ENCODE measurements at places on chromosomes 16 and 17. TPM values are rescaled to one million over a fixed set of nuclear protein-coding genes. Genes with fewer than 3 reads are reported as not detected.

KRTAP4-5 gene
- total RNA-seq, result not detected

CD300LF gene
- 0.41 TPM for total RNA-seq

LRRC36 gene
- total RNA-seq, result 2.4 TPM

CRYBA1 gene
- not detected for total RNA-seq

SRCIN1 gene
- total RNA-seq, result 23.6 TPM

CDH5 gene
- 6.1 TPM for total RNA-seq

KRT33B gene
- total RNA-seq, result not detected

TEX19 gene
- total RNA-seq, result not detected

CCDC144A gene
- 48.5 TPM for total RNA-seq

ITGA3 gene
- total RNA-seq, result 20.0 TPM

JPH3 gene
- total RNA-seq, result 48.1 TPM

SEZ6L2 gene
- 43.2 TPM for total RNA-seq

OR1A1 gene
- not detected for total RNA-seq

MYL11 gene
- total RNA-seq, result not detected

KLHL10 gene
- total RNA-seq, result under 0.01 TPM

MYH1 gene
- not detected for total RNA-seq

NKD1 gene
- 2.4 TPM for total RNA-seq

CACNG3 gene
- 3.3 TPM for total RNA-seq

CDT1 gene
- total RNA-seq, result 1.2 TPM

ZFP3 gene
- total RNA-seq, result 9.4 TPM

EPX gene
- not detected for total RNA-seq

KRTAP1-1 gene
- total RNA-seq, result not detected

CBLN1 gene
- total RNA-seq, result 25.3 TPM

SGSM2 gene
- total RNA-seq, result 57.1 TPM

SLC13A5 gene
- 0.41 TPM for total RNA-seq

HBQ1 gene
- total RNA-seq, result 6.9 TPM

UNC45B gene
- total RNA-seq, result under 0.01 TPM

KCNH4 gene
- total RNA-seq, result 0.41 TPM

MYH8 gene
- total RNA-seq, result under 0.01 TPM

TP53TG3 gene
- not detected for total RNA-seq

NPIPB4 gene
- 38.3 TPM for total RNA-seq

CENPV gene
- 97.8 TPM for total RNA-seq

WNT9B gene
- not detected for total RNA-seq

FSCN2 gene
- 4.9 TPM for total RNA-seq

BCAS3 gene
- 40.8 TPM for total RNA-seq

TNP2 gene
- total RNA-seq, result not detected

CCDC78 gene
- 4.5 TPM for total RNA-seq

PABPN1L gene
- total RNA-seq, result not detected

CHST5 gene
- 0.41 TPM for total RNA-seq

KRTAP4-4 gene
- total RNA-seq, result not detected

HCRT gene
- total RNA-seq, result 0.41 TPM

TAC4 gene
- total RNA-seq, result not detected

IL17C gene
- not detected for total RNA-seq

CLEC19A gene
- under 0.01 TPM for total RNA-seq

NQO1 gene
- 4.1 TPM for total RNA-seq

SLC38A8 gene
- not detected for total RNA-seq

JMJD6 gene
- 17.5 TPM for total RNA-seq

NSMCE1 gene
- 35.1 TPM for total RNA-seq

TMEM92 gene
- not detected for total RNA-seq

PMFBP1 gene
- 0.41 TPM for total RNA-seq

OTOP2 gene
- not detected for total RNA-seq

P2RX5 gene
- 5.3 TPM for total RNA-seq

EVPL gene
- total RNA-seq, result not detected

HES7 gene
- 1.2 TPM for total RNA-seq
